Activated naive CD4-positive, alpha-beta T cell treated with Interleukin-2 at 50 U/mL for 16 hours (primary cell): ENCODE measurements at places on chromosomes 1 and 21.

DNA sequence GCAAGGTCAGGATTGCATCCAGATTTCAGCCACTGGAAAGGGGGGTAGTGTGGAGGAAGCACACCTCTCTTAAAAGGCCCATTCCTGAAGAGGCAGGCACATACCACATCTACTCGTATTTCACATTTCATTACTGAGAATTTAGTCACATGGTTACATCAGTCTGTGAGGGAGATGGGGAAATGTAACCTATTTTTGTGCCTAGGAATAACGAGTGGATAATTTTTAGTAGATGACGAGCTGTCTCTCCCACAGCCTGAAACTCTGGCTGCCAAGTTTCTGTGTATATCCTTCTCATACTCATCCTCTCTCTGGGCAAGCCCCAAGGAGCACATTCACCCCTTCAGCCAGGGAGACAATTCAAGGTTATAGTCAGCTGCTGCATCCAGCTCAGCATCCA is 10.3 kb upstream of the C21orf91 start:
- DNase-seq, result no peak

DNA sequence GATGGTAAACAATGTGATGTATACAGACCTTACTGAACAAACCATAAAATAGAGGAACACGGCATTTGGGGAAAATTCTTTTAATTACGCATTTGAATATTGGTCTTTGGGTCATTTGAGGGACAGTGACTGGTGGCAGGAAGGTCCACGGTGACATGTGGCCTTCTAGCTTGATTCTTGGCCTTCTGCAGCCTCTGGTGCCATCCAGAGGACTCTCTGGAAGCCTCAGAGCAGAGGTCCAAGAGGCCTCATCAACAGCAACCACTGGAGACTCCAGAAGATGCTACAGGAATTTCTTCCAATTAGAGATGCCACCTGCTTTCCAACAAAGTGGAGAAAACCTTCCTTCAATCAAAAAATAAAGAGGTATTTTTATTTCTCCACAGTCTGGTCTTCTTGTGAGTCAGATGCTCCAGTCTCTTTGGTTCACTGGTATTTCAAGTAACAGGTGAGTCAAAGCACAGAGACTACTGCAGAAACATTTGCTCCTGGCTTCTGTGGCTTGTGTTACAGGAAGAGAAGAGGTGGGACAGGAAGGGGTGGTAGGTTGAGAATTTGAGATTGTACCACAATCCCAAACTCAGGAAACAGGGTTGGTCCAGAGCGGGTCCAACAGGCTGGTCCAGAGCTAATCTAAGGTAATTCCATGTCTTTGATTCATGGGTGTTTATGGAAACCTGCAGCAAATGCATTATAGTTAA is 2.7 kb upstream of the F5 start:
- no peak for DNase-seq

- no peak for DNase-seq
Observed at GRCh38 chr1:246142320-246142893, 364.7 kb downstream of the SMYD3 start.

- no peak for DNase-seq
Observed at GRCh38 chr1:93601686-93602085, 80.0 kb downstream of the BCAR3 start.

DNA sequence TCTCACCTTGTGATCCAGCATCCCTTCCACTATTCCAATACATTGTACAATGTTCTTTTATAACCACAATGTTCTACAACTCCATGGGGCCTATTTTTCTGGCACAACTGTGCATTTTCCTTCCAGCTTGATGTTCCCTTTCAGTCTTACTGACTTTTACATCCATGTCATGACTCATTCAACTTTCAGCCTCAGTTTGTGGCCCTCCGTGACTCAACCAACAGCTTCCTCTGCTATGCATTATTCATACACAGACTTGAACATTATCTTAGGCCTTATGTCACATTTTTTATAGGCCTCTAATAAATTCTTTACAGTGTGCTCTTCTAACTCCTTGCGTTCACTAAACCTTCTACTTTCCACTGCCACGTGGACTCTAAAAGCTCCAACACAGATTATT is 119.4 kb upstream of the PRMT6 start:
- DNase-seq, result no peak

DNA sequence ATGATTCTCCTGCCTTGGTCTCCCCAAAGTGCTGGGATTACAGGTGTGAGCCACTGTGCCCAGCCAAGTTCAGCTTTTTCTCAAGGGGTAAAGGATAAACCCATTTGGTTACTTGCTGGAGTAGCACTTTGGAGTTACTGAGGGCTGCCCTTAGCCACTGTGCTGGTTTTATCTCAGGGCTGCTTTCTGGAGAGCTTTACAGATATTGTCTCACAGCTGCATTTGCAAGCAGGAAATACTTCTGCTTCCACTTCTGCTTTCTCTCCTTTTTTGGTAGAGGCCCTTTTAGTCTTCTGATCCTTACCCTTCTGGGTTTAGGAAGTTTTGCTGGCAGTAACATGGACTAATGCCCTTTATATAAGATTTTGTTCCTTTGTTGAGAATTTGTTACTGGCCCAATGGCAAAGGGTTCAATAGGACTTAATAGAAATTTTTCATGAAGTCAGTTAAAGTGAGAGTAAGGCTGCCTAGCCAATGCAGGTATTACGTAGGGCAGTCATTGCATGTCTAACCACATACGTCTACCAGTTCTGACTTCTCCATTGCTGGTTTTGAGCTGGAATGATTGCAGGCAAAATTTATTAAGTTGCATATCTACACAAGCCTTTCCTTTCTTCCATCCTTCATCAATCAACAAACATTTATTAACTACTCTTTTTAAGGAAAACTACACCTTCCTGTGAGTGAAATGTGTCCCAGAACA is 24.4 kb downstream of the CAP1 start:
- no peak for DNase-seq
